Spleen (tissue), 13 donors: ENCODE measurements at places on chromosomes 5 and 9. TPM values are rescaled to one million over a fixed set of nuclear protein-coding genes. Genes with fewer than 3 reads are reported as not detected.

DNA sequence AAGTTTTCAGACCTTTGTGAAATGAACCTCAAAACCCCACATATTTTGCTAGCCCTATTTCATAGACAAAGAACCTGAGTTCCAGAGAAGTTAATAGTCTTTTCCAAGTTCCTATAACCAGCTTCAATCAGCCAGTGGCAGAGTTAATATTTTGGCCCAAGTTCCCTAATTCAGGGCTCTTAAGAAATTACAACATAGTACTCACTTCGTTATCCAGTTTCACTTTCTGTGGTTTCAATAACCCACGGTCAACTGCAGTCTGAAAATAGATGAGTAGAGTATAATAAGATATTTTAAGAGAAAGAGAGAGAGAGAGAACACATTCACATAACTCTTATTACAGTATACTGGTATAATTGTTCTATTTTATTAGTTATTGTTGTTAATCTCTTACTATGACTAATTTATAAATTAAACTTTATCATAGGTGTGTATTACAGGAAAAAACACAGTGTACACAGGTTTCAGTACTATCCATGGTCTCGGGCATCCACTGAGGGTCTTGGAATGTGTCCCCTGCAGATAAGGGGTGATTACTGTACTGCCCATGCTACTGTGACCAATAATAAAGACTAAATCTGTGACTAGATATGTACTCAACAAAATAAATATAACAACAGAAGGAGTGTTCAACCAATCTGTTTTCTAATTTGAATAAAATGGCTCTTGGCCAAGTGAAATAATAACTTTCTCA lies 9.3 kb upstream of the MYOT start:
- no peak for DNase-seq

- no peak for DNase-seq
These were observed 95.2 kb upstream of the CAST start for GRCh38 chr5:96566833-96567587.

DNA sequence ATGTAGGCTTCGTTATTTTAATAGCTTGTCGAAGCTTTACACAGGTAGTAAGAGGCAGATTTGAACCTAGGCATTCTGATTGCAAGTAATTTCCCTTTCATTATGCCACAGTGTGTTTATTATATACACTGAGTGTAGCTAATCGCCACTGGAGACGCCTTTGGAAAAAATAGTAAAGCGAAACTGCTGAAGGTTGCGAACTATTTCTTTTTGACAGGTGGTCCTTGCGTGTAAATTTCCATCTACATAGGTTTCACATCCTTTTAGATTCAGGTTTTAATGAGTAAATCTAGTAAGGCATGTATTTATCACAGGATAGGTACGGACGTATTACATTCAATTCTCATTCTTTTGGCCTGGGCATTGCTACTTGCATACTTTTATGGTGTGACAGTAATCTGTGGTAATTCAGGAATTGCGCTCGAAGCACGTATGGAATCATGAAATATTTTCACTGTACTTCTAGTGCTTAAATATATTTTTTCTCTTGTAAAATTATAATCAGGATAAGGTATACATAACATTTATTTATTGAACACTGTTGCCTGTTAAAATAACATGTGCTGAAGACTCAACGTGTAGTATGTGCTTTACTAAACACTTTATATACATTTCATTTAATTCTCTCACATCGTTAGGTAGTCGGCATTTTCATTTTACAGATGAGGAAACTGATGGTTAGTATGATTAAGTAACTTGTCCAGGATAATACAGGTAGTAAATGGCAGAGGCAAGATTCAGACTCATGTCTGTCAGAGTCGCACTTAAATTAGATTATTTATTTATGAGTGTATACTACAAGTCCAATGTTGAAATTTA lies 1.8 kb downstream of the MARCHF6 start:
- no peak for DNase-seq

DNA sequence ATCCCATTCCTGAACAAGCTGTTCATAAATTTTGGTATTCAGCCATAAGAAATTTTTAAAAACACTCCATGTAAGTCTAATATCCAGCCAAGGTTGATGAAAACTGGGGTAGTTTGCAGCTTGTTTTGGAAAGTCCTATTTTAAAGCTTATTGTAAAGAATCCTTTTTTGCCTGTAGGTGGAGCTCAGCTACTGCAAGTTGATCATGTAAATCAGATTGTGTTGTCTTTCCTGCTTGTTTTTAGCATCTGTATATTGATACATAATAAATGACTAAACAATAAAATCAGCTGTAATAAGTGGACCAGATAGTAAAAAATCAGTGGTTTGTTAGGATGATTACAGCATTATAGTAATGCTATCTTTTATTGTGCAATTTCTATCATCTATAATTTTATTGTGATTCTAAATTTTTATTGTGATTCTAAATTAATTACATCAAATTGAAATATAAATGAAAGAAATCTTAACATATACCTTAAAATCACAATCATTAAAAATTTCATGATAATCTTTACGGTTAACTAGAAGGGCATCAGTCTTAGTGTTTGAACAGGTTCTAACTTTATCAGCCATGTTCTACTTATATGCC lies 42.4 kb downstream of the CWC27 start:
- DNase-seq: no peak

GRCh38 chr5:102873379-102873932 lies 118.4 kb downstream of the PAM start:
- DNase-seq: no peak

Gene PTGDS
- 462 TPM for polyA plus RNA-seq
